ENCODE measurements at places on chromosomes 2 and 18.

- DNase-seq, result no peak
Measured at GRCh38 chr2:60515721-60516226, 37.7 kb downstream of the BCL11A start.

- DNase-seq, result no peak
Measured at GRCh38 chr2:220181165-220181564, 553.7 kb downstream of the SLC4A3 start.

- DNase-seq, result no peak
Measured at GRCh38 chr2:171878481-171878993, 15.5 kb downstream of the SLC25A12 start.

GRCh38 chr2:181174611-181175580 lies 194.5 kb downstream of the UBE2E3 start:
- DNase-seq, result no peak

DNA sequence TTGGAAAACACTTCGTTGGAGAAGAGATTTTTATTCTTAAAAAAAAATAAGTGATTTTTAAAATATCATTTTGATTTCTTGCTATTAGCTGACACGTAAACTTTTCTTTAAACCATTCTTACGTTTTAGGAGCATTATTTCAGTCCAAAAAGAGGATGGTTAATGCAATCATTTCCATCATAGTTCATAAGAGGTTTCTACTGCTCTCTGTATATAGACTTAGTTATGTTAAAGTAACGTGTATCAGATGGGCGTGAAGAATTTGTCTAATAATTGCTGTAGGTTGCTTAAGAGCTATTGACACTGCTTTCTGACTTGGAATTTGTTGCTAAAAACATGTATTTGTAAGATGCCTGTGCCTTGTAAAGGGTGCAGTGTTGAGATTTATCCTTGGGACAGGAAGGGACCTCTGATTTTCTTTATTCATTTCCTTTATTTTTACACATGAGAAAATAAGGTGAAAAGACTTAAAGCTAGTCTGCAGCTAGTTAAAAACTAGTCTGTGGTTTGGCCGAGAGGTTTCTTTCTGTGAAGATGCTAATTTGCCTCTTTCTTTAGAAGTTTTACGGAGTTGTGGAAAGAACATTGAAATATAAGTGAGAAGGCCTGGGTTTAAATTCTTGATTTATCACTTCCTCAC lies 2.9 kb downstream of the ANKRD12 start:
- DNase-seq, result no peak

Data from CD4-positive, alpha-beta T cell treated with Interleukin-17A for 4 hours (primary cell).